ENCODE measurements at places on chromosomes 2 and 18.

DNA sequence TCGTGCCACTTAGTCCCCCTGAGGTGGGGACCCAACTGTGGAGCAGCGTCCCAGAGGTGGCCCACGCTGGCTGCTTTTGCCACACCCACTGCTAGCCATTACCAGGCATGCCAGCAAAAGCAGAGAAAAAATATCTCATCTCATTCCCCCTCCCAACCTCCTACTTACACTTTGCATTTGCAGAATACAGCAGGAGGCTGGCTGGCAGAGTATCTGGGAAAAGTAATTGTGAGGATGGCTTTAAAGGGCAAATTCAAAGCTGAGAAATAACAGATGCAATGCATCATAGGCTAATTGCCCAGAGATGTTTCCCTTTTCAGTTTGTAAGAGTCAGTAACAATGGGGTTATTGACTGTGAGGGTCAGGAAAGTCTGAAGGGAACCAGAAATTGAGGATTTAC, 438.1 kb upstream of the DSEL start:
- no peak for DNase-seq

DNA sequence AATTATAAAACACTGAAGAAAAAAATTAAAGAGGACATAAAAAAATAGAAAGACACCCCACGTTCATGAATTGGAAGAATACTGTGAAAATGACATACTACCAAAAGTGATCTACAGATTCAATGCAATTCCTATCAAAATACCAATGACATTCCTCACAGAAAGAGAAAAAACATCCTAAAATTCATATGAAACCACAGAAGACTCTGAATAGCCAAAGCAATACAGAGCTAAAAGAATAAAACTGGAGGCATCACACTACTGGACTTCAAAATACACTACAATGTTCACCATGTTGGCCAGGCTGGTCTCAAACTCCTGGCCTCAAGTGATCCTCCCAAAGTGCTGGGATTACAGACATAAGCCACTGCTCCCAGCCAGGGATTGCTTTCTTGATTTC, 56.3 kb downstream of the TLK1 start:
- DNase-seq = no peak

- DNase-seq = peak; percentile 57
These were observed 61.5 kb downstream of the EFR3B start for GRCh38 chr2:25103287-25103871.

- no peak for DNase-seq
These were observed 146.6 kb downstream of the MAP4K4 start for GRCh38 chr2:101844055-101844635.

GRCh38 chr18:29326214-29326613, 1149.3 kb upstream of the CDH2 start:
- no peak for DNase-seq

GRCh38 chr2:2562867-2563266, 231.8 kb upstream of the MYT1L start:
- no peak for DNase-seq

- no peak for DNase-seq
These were observed 50.5 kb downstream of the ADD2 start for GRCh38 chr2:70717431-70718038.

DNA sequence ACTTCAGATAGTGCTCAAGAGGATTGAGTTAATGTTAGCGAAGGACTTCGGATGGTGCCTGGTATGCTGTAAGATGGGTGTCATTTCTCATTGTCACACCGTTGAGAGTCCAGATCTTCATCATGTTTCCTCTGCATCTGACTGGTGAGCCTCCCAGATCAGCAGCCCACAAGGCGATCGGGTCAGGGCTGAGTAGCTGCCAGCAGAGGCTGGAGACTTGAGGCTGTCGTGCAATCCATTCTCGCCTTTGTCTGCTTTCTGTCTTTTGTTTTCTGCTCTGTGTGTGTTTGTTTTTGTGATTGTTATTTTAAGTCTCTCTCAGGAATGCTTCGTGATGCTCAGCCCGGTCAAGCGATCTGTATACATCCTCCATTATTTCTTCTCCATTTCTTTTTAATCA, 95.8 kb downstream of the TGOLN2 start:
- DNase-seq = no peak

GRCh38 chr2:774436-774835, 97.2 kb upstream of the TMEM18 start:
- no peak for DNase-seq

DNA sequence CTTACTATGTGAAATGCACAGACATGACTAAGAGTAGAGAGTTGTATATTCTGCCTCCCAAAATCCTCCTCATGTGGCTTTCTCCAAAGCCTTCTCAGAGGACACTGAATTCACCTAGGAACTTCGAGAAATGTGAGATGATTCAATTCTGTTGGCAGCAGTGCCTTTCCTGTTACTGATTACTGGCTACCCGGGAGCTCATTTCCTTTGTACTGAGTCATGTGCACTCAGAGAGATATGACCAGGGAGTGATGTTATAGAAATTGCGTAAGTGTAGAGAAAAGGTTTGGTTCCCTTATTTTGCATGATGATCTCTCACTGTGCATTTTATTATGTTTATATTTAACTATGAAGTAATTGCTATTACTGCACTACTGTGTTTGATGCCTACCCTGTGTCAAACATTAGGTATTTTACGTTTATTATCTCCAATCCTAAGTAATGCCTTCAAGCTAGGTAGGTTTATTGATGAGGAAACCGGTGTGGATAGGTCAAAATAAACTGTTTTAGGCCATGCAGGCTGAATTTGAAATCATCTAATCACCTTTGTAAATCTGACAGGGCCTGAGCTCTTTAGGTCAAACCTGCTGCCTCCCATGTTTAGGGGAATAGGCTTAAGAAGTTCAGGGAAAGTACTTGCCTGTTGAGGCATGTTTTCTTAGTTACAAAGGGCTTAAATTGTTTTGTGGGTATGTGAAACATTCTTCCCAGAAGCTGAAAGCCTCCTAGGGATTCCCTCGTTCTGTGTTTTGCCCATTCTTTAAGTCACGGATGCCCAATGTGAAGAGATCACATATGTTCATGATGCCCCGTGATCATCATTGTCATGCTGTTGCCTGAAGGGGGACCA, 86.8 kb downstream of the FMNL2 start:
- DNase-seq = no peak

DNA sequence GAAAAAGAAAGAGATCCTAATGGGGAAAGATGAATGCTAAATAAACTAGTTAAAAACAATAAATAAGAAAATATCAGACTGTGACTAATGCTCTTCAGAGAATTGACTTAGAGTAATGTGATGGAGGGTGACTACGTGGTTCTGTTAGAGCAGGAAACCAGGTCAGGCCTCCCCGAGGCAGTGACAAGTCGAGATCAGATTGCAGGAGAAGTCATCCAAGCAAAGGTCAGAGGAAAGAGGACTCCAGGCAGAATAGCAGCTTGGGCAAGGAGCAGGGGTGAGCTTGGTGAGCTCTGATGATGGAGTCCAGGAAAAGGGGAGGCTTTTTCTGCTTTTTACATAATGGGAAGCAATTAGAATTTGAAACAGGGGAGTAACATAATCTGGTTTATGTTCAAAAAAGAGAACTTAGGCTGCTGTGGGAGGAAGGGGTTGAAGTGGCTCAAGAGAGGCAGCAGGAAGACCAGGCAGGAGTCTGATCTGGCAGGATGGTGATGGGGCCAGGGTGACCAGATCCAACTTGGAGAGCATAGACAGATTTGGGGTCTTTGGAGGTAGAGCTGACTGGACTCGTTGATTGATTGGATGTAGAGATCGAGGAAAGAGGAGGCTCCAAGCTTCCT, 27.3 kb upstream of the ITGB6 start:
- DNase-seq = no peak

DNA sequence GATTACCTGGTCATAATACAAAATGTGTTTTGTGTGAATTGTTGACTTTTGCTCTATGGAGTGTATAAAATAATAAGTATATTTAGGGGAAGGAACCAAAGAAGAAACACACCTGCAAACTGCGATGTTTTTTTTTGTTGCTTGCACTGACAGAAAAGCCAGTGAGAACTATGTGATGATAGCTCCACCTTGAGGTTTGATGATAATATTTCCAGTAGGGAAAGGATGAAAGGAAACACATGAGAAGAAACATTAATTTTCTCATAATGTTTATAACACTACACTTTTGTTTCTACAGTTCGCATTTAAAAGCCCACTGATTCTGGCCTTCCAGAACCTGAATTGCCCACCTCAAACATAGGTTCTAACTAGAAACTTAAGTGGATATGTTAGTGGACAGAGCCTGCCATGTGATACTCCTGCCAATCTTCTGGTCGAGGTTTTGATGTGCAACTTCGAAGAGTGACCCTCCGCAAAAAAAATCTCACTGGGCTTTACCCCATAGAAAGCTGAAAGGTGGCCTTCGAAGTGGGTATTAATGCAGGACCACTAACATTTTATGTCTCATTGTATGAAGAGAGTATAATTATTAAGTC, 476.4 kb upstream of the SPHKAP start:
- peak; percentile 53 for DNase-seq

DNA sequence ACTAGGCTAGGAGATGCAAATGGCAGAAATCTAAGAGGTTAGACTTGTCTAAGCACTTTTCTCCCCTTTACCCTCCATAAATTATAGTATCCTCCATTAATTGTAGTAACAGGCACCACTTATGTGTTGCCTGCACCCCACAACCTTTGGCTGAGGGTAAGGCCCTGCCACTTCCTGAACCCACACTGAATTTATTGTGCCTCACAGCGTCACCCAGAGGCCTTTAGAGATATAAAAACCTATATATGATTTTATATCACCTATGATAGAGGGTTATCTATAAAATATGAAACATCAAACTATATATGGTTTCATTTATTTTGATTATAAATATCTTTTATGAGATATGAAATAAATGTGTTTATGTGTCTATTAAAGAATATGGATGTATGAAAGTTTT, 2.6 kb downstream of the UGT1A9 start:
- no peak for DNase-seq

DNA sequence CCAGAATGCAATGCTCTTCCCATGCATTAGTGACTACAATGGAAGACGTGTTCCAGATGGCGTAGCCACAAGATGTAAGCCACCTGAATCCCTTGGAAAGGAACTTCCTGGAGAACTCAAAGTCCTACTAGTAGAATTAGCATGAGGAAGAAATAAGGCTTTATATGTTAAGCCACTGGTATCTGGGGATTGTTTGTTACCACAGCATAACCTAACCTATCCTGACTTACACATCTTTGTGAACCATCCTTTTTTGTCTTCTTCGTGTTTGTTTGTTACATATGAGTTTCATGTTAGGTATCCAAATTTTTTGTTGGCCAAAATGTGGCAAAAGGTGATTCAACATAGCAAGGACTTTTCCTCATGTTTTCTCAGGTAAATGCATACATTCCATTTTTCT, 188.9 kb downstream of the C1D start:
- no peak for DNase-seq

DNA sequence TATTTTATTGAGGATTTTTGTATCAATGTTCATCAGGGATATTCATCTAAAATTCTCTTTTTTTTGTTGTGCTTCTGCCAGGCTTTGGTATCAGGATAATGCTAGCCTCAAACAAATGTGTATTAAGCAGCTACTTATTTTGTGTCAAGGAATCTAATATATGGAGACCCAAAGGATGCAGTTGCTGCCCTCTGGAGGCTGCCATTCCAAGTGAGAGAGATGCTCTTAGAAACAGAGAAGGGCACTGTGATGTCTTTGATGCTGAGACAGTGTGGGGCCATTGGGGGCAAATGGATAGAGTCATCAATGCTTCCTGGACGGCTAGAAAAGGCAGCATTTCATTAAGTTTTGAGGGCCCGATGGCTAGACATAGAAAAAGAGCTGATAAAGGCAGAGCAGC, 292.6 kb downstream of the SETBP1 start:
- DNase-seq = no peak

GRCh38 chr2:206846981-206847834, 81.8 kb downstream of the FASTKD2 start:
- no peak for DNase-seq

GRCh38 chr2:231047274-231047922, 9.3 kb upstream of the PSMD1 start:
- DNase-seq = peak; percentile 94

DNA sequence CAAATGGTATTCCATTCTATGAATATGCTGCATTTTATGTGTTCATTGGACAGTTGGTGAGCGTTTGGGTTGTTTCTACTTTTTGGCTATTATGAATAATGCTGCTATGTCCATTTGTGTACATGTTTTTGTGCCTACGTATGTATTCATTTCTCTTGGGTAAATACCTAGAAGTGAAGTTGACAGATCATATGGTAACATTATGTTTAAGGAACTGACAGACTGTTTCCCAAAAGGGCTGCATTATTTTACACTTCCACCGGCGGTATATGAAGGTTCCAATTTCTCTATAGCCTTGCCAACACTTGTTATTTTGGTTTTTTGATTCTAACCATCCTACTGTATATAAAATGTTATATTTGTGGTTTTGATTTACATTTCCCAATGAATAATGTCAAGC, 703.9 kb upstream of the CDH2 start:
- DNase-seq = no peak

DNA sequence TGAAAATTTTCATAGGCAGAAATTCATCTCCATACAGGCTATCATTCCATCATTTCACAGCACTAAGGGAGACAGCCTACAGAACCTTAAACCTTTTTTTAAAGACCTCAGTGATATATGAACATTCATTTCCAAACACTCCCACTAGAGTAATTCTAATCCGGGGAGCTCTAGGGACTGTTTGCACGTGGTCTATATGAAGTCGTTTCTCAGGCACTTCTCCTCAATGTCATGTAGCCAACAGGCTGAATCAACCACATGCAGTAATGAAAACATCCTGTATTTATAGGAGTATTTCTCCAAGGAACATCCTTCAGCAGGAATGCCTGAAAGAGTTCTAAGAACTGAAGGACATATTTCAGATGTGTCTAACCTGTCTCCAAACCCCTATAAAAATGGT, 97.3 kb upstream of the CREB1 start:
- DNase-seq = no peak

- no peak for DNase-seq
These were observed 47.4 kb upstream of the POLE4 start for GRCh38 chr2:74911061-74911460.

GRCh38 chr2:169961911-169962310, 134.7 kb downstream of the UBR3 start:
- no peak for DNase-seq

- DNase-seq = no peak
These were observed 101.5 kb upstream of the NEDD4L start for GRCh38 chr18:57942493-57942892.

- no peak for DNase-seq
These were observed 46.3 kb downstream of the ZNF519 start for GRCh38 chr18:14085770-14086457.

GRCh38 chr2:170770008-170770605, at the start of gene ERICH2:
TSS of gene ERICH2 (plus strand) at chr2:170770378. CDS start at chr2:170770682, 304 bp downstream.
- DNase-seq = peak; percentile 35

DNA sequence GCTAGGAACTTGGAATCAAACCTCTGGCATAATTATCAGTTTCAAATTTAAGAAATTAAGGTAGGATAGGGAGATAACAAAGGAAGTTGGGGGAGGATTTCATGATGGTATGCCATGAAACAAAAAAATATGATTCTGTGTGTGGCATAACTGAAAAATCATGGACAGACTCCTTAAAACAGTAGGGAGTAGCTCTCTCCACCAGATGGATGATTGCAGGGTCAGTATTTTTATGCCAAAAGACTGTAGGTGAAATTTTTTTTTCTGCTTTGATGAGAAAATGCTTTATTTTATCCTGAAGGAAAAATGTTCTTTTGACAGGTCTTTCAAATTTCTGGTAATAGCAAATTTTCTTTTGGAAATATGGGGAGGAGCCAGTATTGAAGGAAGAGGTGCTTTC, 94.3 kb downstream of the TRABD2A start:
- DNase-seq = no peak

Measured in globus pallidus (tissue), 1 donor.